ENCODE measurements at places on chromosomes 3 and 15. TPM values are rescaled to one million over a fixed set of nuclear protein-coding genes. Genes with fewer than 3 reads are reported as not detected.

The GPR176 gene
- total RNA-seq, result 14.0 TPM

The ACTC1 gene
- not detected for total RNA-seq

The SKOR1 gene
- 0.05 TPM for total RNA-seq

The RBPMS2 gene
- 0.14 TPM for total RNA-seq

The CD276 gene
- total RNA-seq, result 43.6 TPM

The TLR9 gene
- total RNA-seq, result under 0.01 TPM

The C3orf85 gene
- total RNA-seq, result not detected

The NPAP1 gene
- total RNA-seq, result not detected

The GNAT1 gene
- not detected for total RNA-seq

The ROPN1 gene
- not detected for total RNA-seq

The MAN2A2 gene
- total RNA-seq, result 38.7 TPM

The RHO gene
- total RNA-seq, result not detected

The POU1F1 gene
- not detected for total RNA-seq

The PHLDB2 gene
- 89.9 TPM for total RNA-seq

The UACA gene
- 170 TPM for total RNA-seq

The NEO1 gene
- total RNA-seq, result 6.3 TPM

Data from dermis blood vessel endothelial cell (primary cell).